MM.1S (cell line): ENCODE measurements at places on chromosomes 11 and 22.
A peak's percentile ranks its signal among the peaks of the same experiment; 100 is the strongest.

DNA sequence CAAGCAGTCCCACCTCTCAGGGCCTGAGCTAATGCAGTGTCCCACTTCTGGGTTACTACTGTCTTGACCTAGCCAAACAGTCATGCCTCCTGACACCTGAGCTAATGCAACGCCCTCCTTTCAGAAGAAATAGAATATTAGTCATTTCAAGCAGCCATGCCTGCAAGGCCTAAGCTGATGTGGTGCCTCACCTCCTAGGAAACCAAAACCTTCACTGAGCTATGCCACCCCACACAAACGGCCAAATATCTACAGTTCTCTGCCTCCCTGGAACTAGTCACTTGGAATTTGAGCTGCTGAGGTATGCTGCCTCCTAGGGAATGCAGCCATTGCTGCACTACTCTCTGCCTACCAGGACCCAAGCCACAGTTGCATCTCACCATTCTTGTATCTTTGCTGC is 8.3 kb upstream of the MS4A6E start:
- H3K36me3 ChIP-seq, result no peaks in the 10 kb centered on the region
- H3K4me3 ChIP-seq, result no peak overlapping the region
- H3K27ac ChIP-seq, result no peak overlapping the region
- DNase-seq, result no peak
- no peaks in the 10 kb centered on the region for H3K27me3 ChIP-seq

DNA sequence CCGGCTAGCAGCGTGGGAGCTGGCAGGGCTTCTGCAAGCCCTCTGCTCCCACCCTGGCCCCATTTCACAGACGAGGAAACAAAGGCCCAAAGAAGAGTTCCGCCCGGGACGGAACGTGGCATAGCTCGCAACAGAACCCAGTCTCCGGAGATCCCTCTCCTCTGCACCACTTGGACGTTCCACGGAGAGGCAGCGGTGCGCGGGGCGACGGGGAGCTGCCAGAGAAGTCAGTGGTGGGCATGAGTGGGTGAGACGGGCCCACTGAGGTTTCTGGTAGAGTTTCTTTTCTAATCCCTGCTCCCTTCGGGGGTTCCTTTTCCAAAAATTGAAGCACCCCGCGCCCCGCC is 554 bp upstream of the NECTIN1 start:
- peaks cover 5% of the 10 kb centered on the region for H3K27me3 ChIP-seq
- no peaks in the 10 kb centered on the region for H3K36me3 ChIP-seq
- H3K4me3 ChIP-seq, result peak overlapping the region; percentile 86
- peak overlapping the region; percentile 84; the same call in 1 of the 2 replicates for H3K27ac ChIP-seq
- peaks cover 18% of the 10 kb centered on the region; the same call in 1 of the 2 replicates for H3K4me1 ChIP-seq

DNA sequence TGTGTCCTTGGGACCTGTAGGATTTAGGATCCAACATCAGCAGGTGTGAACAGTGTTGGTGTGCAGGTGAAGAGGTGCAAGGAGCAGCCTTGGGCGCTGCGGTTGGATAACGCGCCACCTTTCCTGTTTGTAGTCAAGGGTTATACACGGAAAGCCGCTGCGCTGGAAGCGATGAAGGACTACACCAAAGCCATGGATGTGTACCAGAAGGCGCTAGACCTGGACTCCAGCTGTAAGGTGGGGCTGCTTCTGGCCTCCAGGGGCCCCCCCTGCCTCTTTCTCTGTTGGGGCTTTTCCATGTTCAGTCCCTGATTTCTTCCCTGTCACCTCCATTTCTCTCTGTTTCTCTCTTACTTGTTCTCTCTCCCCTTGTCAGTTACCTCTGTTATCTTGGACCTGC is 3.5 kb upstream of the FERMT3 start:
- H3K4me1 ChIP-seq, result peaks cover 10% of the 10 kb centered on the region
- no peak overlapping the region for H3K27ac ChIP-seq
- DNase-seq, result no peak
- H3K27me3 ChIP-seq, result no peaks in the 10 kb centered on the region
- no peak overlapping the region for H3K4me3 ChIP-seq
- H3K36me3 ChIP-seq, result peaks cover 20% of the 10 kb centered on the region; the same call in 1 of the 2 replicates

GRCh38 chr11:530960-531831 is 4.2 kb downstream of the HRAS start:
- H3K27me3 ChIP-seq, result no peaks in the 10 kb centered on the region
- no peak for DNase-seq

- H3K27ac ChIP-seq, result no peak overlapping the region
- DNase-seq, result no peak
- no peaks in the 10 kb centered on the region for H3K27me3 ChIP-seq
- H3K36me3 ChIP-seq, result no peaks in the 10 kb centered on the region
- H3K4me1 ChIP-seq, result peaks cover 27% of the 10 kb centered on the region
- H3K4me3 ChIP-seq, result no peak overlapping the region
These were observed 9.4 kb downstream of the EHD1 start for GRCh38 chr11:64868904-64869570.

DNA sequence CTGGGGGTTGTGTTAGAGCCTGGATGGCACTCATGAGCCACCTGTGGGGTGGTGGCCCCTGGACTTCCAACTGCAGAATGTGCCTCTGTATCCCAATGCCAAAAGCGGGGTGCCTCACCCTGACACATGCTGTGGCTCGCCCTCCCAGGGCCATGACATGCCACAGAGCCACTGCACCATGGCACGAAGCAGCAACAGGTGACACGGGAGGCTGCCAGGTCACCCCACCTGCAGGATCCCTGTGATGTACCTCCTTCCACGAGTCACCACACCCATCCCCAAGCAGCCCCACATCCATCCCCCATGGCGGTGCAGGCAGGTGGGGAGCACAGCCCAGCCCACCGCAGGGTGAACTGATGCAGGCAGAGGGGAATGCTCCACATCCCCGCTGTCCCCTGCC is 14.8 kb downstream of the NECTIN1 start:
- H3K4me3 ChIP-seq, result no peak overlapping the region
- H3K27ac ChIP-seq, result no peak overlapping the region
- H3K27me3 ChIP-seq, result no peaks in the 10 kb centered on the region
- no peaks in the 10 kb centered on the region for H3K4me1 ChIP-seq

- DNase-seq, result no peak
- no peaks in the 10 kb centered on the region for H3K27me3 ChIP-seq
- no peaks in the 10 kb centered on the region for H3K36me3 ChIP-seq
These were observed 85.5 kb downstream of the NELL1 start for GRCh38 chr11:20754933-20755332.

DNA sequence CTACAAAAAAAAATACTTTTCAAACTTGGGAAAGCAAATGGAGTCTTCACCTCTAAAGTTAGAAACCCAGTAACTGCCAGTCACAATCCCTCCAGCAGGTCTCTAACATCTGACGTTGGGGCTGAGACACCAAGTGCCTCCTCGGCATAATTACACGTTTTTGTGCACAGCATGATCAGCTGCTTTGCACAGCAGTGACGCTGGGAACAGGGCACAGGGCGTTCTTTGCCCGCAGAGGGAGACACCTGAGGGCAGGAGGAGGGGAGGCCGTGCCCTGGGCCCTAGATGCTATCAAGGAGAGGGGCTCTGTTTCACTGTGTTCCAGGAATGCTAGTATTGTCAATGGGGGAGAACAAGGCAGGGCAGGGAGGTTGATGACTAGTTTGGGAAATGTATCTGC is 120.1 kb downstream of the PARVA start:
- no peaks in the 10 kb centered on the region for H3K27me3 ChIP-seq
- no peaks in the 10 kb centered on the region for H3K36me3 ChIP-seq
- no peak overlapping the region for H3K4me3 ChIP-seq
- DNase-seq, result no peak
- no peaks in the 10 kb centered on the region for H3K4me1 ChIP-seq

DNA sequence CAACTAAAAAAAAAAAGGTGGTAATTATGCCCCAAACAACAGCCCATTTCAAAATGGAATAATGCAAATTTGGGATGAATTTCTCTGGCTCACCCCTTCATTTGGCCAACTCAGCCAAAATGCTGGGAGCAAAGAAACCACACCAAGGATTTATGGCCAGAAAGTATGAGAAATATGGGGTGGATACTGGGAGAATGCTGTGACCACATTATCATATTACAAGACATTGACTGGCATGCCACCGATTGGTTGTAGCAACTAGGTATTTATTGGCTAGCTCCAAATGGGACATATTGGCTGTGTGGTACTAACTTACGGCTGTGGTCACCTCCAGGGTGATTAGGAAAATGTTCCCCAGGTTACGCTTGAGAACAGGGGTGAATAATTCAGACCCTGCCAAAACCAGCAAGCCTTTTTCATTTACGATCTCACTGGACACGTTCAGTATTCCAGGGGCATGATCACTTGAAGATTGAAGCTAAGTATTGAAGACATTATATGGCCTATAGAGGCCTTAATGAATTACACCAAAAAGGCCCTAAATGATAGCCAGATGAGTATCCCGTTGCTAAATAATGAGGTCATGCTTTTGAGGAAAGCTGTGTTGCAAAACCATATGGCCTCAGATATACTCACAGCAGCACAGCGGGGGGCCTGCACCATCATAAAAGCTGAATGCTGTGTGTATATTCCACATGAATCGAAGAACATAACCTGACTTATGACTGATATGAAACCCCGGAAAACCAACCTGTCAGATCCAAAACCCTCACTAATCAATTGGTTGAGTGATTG is 3.8 kb upstream of the FDX1 start:
- H3K27ac ChIP-seq, result no peak overlapping the region
- no peaks in the 10 kb centered on the region for H3K36me3 ChIP-seq
- H3K4me1 ChIP-seq, result peaks cover 6% of the 10 kb centered on the region
- no peak for DNase-seq

- no peaks in the 10 kb centered on the region for H3K36me3 ChIP-seq
- H3K27ac ChIP-seq, result no peak overlapping the region
- H3K4me3 ChIP-seq, result no peak overlapping the region
- H3K4me1 ChIP-seq, result no peaks in the 10 kb centered on the region
These were observed 3.1 kb upstream of the IGF2 start for GRCh38 chr11:2142300-2142759.

GRCh38 chr11:128735935-128736605 is 42.2 kb downstream of the FLI1 start:
- H3K36me3 ChIP-seq, result no peaks in the 10 kb centered on the region; the same call in 1 of the 2 replicates
- peak; percentile 69 for DNase-seq
- H3K27ac ChIP-seq, result peak overlapping the region; percentile 99; the same call in 1 of the 2 replicates

DNA sequence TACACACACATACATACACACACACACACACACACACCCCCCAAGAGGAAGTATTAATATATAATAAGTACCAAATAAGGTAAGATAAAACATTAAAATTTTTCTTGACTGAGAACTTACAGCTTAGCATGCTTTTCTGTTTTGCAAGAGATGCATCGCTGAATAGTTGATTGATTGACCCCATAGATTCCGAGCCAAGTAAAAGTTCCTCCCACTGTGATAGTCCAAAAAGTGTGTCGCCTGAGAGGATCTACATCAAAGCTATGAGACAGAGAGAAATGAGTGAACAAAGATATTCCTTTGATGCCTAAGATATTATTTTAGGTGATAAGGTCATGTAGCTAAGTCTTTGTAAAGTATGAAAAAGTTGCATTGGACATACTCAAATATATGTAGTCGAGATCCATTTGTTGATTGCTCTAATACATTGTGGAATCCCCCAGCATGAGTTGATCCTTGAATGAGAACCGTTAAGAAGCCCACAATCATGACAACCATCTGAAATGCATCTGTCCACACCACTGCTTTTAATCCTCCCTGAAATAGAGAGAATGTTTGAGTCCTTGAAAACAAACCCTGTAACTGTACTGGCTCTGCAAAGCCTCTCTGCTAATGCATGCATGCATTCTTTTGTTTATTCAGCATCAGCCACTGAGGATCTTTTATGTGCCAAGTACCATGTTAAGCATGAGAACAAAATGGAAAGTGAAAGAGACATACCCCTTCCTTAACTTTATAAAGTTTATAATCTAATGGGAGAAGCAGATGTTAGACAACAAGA is 18.3 kb downstream of the SLC5A12 start:
- H3K4me3 ChIP-seq, result no peak overlapping the region
- H3K36me3 ChIP-seq, result no peaks in the 10 kb centered on the region
- H3K27ac ChIP-seq, result no peak overlapping the region
- H3K4me1 ChIP-seq, result no peaks in the 10 kb centered on the region

- no peaks in the 10 kb centered on the region for H3K36me3 ChIP-seq
- no peaks in the 10 kb centered on the region for H3K27me3 ChIP-seq
- no peak overlapping the region for H3K27ac ChIP-seq
- H3K4me3 ChIP-seq, result no peak overlapping the region
- H3K4me1 ChIP-seq, result no peaks in the 10 kb centered on the region
These were observed 42.6 kb upstream of the OLFML1 start for GRCh38 chr11:7442588-7443215.

DNA sequence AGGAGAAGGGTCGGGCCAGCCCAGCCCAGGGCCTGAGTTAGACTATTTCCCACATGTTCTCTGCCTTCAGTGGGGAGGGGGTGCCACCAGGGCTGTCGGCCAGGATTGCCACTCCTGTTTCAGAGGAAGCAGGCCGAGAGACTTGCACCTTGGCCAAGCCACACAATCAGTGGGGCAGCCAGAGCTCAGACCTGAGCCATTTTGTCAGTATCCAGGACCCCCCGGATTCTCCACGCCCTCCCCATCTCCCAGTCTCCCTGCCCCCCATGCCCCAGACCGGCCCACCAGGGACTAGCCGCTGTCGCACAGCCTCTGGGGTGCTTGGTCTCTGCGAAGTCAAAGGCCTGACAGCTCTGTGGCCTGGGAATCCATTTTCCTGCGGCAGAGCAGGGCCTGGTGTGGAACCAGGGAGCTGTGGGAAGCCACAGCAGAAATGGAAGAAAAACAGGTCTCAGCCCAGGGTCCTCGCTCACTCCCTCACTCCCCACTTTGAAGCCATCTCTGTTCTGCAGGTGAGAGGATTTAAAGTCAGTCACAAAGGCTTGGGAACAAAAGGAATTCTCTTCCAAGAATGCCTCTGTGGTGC is 25.5 kb upstream of the MGAT3 start:
- H3K4me1 ChIP-seq, result peaks cover 60% of the 10 kb centered on the region
- H3K36me3 ChIP-seq, result peaks cover 6% of the 10 kb centered on the region; the same call in 1 of the 2 replicates
- peak overlapping the region; percentile 70 for H3K27ac ChIP-seq
- H3K27me3 ChIP-seq, result no peaks in the 10 kb centered on the region
- no peak overlapping the region for H3K4me3 ChIP-seq

DNA sequence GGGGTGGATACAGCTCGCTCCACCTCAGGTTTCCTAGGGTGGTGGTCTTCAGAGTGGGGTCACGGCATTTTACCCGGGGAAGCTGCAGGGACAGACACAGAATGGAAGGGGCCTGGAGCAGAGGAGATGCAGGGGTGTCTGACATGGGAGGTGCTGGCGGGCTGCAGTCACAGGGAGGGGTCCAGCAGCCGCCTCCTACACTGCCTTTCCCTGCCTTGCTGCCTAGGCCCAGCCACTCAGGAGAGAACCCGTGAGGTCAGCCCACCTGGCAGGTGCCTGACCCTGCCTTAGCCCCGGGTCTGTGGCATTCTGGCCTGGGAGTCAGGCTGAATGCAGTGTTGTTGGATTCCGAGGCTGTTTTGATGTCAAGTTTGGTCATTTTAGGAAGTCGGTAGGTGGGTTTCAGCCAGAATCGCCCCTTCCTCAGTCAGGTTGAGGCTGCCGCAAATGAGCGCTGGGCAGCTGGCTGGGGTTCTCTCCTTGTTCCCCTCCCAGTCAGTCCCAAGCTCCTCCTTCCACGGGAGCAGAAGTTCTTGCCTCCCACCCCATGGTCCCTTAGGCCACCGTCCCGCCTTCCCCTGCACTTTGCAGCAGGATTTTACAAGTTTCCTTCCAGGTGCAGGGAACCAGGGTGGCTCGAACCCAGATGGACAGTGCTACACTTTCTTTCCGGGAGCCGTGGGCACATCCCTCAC is 294.5 kb downstream of the TBC1D22A start:
- DNase-seq, result no peak
- H3K4me3 ChIP-seq, result no peak overlapping the region
- no peaks in the 10 kb centered on the region for H3K4me1 ChIP-seq
- no peak overlapping the region for H3K27ac ChIP-seq
